ENCODE measurements at places on chromosomes 1 and 21.

GRCh38 chr1:184626076-184627006 is 128.3 kb downstream of the EDEM3 start:
- no peak for DNase-seq

DNA sequence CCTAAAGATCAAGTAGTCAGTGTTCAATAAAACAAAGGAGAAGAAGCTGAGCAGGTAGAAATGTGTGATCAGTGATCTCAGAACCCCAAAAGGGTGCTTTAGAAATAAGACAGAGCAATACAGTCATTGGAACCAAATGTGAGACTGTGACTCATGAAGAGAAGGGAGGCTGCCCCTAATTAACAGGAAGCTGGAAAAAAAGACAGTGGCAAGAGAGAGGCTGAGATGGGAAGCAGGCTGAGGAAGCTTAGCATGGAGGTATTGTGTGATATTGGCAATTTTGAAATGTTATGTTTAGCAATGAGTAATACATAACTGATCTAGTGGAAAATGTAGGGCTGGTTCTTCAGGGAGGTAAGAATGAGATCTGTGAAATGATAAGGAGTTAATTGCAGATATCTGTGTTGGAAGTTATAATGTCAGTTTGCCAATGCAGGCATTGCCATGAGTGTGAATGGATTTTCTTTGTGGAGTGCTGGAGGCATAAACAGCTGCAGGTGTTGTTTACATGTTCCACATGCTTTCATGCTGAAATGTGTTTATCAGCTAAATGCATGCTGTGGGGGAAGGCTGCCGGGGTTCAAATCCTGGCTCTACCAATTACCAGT is 90.6 kb upstream of the CACNA1E start:
- DNase-seq = peak; percentile 21

GRCh38 chr1:53278298-53278725 is 40.0 kb upstream of the MAGOH start:
- DNase-seq = no peak

DNA sequence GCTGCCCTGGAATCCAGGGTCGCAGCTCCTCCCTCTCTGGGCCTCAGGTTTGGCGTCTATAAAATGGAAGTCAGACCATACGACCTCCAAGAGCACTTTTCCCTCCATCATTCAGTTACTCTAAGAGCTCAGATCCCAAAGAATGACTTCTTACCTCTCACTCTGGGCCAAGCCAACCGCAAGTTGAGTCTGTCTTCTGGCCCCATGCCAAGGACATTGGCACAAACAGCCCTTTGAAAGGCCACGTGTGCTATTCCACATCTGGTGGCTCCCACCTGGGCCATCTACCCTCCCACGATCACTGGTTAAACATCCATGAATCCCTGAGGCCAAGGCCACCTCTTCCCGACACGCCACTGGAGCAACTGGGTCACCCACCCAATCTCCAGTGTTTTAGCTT is 12.4 kb downstream of the SLC2A7 start:
- DNase-seq = no peak

DNA sequence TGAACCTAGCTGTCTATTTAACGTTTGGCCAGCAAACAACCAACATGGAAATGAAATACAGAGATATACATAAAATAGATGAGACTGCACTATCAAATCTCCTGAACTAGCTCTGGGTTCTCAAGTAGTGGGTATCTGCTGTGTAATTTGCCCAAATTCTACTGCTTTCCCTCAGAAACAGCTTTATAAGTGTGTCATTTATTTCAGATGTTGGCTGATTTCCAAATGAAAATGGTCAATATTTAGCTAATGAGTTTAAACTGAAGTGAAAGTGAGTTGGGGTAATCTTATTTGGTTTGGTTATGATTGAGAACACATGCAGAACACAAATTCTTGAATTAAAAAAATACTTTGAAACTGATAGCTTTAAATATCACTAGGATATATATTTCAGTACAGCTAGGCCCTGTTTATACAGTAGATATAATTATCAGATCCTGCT is 601.7 kb upstream of the CXADR start:
- DNase-seq = no peak

DNA sequence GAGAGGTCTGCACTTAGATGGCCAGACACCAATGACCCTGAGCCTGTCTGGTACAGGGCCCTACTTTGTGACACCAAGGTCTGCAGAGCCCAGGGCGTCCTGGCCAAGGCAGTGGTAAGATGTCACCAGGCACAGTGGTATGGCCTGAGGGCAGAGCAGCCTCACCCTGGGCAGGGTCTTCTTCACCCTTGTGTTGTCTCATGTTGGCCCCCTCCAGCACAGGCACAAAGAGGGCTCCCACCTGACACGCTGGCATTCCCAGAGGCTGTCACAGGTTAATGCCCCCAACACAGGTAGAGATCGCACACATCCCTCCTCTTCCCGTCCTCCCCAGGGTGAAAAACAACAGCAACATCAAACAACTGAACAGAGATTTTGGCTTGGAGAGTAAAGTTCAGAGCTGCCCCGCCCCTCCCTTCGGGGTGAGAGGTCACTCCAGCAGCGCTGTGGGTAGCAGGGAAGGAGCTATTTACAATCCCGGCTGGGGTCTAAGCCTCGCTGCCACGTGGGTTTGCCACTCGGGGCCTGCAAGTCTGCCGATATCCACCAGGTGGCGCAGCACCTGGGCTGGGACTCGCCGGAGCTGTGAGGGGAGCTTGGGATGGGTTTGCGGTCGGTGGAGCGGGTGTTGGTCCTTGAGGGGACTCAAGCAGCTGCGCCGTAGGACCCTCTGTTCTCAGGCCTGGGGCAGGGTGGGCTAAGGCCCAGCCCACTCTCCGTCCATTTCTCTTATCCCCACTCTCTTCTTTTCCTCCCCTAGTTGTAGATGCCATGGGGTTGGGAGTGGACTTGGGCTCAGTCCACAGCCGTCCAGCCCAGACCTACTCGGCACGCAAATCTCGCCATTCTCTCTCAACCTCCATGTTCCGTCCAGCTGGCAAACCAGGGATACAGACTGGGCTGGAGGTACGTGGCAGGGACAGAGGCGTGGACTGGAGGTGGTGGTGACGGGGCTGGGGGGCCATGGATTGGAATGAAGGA is 12.7 kb downstream of the EFNA3 start:
- DNase-seq = peak; percentile 71

DNA sequence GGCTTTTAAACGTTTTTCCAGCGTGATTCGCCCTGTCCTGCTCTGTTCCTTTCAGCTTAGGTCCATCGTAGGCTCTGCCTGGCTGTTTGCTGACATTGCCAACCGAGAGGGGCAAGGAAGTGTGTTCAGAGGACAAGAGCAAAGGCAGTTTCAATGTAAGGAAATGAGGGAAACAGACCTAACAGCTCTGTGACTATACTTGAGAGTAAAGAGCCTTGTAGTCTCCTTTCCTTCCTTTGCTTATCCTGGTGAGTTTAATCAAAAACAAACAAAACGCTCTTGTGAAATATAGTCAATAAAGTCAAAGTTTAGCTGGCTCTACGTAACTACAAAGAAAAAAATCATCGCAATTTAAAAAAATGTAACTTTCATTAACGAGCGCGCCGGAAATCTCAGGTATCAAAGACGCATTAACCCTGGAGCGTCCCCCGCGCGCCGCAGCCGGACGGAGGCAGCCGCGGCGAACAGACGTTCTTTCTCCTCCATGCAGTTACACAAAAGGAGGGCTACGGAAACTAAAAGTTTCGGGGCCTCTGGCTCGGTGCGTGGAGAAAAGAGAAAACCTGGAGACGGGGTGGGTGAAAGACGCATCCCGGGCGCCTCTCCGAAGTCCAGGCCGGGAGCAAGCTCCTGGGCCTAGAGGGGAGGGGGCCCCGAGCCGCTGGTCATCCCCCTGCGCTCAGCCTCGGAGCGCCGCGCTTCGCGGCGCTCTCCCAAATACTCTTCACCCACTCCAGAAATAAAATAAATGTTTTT is 617 bp upstream of the ADGRL2 start:
- peak; percentile 64 for DNase-seq

- no peak for DNase-seq
Observed at GRCh38 chr1:176694713-176695112, 231.7 kb downstream of the PAPPA2 start.

DNA sequence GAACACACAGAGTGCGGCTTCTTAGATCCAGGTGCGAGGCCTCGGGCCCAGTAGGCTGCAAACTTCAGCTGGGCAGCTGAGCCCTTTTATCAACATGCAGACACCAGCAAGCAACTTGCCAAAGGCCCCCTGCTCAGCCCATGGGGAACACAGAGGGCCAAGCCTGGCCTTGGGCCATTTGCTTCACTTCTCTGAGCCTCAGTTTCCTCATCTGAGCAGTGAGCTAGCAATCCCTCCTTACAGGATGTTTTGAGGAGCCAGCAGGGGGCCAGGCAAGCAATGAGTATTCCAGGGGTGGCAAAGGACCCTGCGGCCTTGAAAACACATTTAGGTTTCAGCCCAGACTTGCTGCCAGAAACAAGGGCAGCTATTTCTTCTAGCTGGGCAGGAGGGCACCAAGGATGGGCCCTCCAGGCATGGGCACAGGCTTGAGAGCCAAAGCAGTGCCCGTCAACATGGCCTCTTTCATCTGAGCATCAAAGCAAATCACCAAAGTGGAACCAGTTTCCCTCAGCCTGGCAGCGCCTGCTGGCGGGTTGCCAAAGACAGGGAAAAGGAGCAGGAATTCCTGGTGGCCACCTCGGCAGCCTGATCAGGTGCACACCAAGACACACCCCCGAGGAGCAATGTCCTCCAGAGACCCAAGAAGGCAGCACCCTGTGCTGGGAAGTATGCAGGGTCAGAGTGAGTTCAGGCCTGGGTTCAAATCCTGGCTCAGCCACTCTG is 1.4 kb downstream of the MATN1 start:
- DNase-seq = no peak

GRCh38 chr1:169624912-169625311 is 5.0 kb downstream of the SELP start:
- no peak for DNase-seq

DNA sequence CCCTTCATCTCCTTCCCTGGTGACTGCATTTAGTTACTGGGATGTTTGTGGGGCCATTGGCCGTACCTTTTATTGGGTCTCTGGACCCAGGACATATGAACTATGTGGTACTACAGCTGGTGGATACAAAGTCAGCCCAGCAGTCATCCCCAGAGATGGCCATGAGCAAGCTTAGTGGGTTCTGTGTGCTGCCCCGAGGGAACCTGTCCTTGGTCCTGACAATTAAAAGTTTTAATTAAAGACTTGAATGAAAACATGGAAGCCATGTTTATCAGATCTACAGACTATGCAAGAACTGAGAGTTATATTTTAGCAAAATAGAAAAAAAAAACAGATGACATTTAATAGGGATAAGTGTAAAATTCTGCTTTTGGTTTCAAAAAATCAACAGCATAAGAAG is 2.8 kb upstream of the NES start:
- no peak for DNase-seq
